ENCODE measurements at places on chromosomes 6 and 20.

DNA sequence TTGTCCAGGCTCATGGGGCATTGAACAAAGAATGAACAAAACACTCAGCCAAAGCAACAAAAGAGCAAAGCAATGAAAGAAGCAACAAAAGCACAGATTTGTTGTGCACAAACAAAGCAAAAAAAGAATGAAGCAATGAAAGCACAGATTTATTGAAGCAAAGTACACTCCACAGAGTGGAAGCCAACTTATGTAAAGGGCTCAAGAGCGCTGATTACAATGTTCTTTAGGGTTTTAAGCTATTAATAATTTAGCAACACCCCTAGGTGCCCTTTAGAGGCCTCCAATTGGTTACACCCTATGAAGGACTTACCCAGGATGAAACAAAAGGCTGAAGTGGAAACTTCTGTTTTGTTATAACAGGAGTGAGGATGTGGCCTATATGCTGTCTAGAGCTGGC lies 179.2 kb upstream of the PROKR2 start:
- DNase-seq, result no peak

GRCh38 chr6:5905431-5906339 lies 101.0 kb downstream of the NRN1 start:
- DNase-seq, result no peak

DNA sequence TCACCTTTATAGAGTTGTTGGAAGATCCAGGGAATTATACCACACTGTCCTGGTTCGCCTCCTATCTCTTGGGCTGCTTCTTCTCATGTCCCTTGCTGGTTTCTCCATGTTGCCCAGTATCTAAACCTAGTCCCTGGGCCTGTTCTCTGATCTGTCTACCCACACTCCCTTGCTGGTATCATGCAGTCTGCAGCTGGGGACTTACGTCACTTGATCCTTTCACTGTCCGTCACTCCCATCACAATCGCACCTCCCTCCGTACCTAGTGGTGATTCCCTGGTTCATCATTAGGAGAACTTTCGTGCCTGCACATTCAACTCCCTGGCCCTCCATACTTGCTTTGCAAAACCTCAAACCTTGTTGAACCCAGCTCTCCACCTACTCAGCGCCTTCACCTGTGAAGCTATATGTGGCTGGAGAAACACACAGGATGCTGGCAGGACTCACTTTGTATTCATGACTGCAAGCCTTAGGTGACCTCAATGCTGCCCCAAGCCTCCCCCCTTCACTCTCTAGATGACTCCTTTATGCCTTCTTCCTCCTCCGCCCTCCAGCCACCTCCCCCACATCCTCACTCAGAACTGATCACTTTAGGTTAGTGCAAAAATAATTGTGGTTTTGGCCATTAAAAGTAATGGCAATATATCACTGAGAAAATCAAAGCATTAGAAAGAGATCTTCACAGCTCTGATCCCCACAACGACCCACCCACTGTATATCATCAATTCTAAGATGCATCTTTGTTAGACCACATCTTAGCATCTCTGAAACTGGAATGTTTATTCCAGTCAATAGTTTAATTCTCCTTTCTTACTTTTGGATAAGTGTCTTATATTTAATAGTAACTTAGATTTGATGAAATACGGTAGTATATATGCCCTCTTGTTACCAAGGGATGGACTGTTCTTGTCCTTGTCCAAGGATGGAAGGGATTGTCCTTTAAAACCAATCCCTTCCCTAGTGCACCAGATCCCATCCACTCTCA lies 26.4 kb downstream of the GDAP1L1 start:
- no peak for DNase-seq

DNA sequence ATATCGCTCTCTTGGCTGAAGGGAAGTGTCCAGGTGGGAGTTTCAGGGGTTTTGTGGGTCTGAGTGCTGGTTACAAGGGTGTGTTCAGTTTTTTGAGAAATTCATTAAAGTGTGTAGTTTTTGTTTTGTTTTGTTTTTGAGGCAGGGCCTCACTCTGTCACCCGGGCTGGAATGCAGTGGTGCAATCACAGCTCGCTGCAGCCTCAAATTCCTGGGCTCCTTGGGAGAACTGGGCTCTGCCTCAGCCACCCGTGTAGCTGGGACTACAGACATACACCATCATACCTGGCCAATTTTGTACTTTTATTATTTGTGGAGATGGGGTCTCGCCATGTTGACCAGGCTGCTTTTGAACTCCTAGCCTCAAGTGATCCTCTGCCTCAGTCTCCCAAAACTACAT lies 51.2 kb upstream of the RALGAPA2 start:
- DNase-seq, result no peak

GRCh38 chr6:109379711-109380110 lies 2.6 kb downstream of the CD164 start:
- DNase-seq, result no peak

- DNase-seq, result no peak
Measured at GRCh38 chr20:15951658-15952057, 621.6 kb downstream of the KIF16B start.

- DNase-seq, result no peak
Measured at GRCh38 chr6:34155471-34156300, 9.8 kb upstream of the GRM4 start.

DNA sequence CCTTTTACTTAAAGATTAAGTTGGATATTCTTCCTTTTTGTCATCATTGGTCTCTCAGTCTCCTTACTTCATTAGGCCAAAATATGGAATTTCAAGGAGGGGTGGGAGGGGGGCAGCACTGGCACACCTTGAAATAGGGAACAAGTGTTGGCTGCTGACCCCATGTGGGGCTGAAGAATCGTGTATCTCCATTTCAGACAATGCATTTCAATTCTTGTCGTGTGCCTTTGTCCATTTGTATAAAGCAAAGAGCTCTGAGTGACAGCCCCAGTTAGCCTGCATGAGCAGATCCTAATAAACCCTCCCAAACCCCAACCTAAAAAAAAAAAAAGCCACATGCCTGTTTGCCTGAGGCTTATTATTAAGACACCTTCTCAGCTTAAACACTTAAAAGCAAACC lies 1.0 kb upstream of the TFAP2D start:
- DNase-seq, result no peak

DNA sequence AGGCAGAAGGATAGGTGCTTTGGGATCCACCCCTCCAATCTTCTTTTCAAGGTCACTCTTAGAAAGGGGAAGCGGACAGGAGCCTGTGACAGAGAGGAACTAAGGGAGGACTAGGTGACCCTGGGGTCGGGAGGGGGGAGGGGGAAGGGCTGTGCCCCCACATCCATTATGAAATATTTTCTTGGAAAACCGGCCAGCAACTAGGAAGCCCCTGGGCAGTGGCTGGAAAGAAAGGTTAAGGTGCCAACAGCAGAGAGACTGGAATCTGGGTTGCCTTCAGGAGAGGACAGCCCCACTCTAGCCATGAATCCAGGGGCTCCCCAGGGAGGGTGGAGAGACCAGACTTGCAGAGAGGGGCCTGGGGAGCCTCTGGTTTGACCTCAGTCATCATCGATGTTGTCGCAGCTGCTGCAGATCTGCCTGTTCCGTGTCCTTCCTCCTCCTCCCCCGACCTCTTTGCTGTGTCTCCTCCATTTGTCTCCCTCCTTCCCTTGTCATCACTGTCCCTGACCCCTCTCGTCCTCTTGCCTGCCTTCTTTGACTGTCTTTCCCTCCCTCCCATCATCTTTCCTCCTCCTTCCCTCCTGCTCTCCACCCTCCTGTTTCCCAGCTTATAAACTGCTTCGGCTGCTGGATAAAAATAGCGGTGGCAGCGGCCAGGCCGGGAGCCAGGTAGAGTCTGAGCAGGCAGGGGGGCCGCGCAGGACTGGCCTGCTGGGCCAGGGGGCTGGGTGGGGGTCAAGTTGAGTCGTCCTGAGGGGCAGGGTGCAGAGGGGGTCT lies 3.2 kb downstream of the SLC29A1 start:
- DNase-seq, result no peak

- DNase-seq, result no peak
Measured at GRCh38 chr6:17452096-17452495, 58.7 kb downstream of the CAP2 start.

GRCh38 chr6:37589941-37590340 lies 90.2 kb upstream of the CCDC167 start:
- DNase-seq, result no peak

DNA sequence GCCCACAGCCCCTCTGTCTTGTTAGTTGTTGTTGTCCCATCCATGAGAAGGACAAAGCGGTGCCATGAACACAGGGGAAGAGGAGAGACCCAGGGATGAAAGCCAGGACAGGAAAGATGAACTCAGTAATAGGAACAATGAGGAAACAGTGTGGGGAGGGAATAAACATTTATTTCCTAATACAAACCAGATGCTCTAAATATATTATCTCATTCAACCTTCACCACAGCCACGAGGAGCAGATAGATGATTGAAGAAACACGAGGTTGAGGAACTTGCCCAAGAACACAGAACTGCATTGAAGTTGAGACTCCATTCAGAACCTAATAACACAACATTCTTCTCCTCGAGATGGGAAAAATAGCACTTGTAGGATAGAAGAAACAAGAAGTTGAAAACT lies 53.0 kb upstream of the AIG1 start:
- DNase-seq, result no peak

DNA sequence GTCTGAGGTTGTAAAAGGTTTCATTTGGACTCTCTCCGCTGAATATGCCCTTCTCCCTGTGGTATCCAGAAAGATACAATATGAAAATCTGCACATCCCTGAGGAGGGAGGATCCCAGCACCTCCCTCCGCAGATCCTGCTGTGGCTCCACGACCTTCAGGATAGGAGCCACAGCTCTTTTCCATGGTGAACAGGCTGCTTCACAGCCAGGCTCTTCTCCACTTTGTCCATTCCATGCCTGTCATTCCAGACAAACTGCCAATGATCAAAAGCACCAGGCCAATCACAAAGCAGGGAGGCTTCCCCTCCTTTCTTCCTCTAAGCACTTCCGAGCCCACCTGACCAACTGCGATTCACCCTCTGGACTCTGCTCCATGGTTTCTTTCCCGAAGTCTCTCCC lies 339.8 kb downstream of the ESR1 start:
- DNase-seq, result no peak

DNA sequence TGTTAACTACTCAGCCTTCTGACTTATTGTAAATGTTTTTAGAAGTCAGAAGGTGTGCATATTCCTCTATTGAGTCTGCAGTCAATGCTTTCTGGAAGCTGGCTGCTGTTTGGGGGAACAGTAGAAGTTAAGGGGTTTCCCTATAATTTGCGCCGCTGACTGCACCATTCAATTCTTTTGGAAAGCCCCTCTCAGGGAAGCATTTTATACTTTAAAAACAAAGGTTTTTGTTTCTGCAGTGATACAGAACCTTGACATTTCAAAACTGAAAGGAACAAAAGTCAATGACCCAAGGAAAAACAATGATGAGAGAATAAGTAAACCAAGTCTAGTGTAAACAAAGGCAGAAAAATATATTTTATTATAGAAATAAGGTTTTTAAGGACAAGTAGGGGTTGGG lies 120.8 kb upstream of the TNFAIP3 start:
- DNase-seq, result no peak

GRCh38 chr6:163122365-163122764 lies 292.2 kb upstream of the QKI start:
- no peak for DNase-seq

- no peak for DNase-seq
Measured at GRCh38 chr6:146857980-146858347, 259.2 kb downstream of the ADGB start.

- DNase-seq, result no peak
Measured at GRCh38 chr6:18245642-18246041, 18.7 kb downstream of the DEK start.

DNA sequence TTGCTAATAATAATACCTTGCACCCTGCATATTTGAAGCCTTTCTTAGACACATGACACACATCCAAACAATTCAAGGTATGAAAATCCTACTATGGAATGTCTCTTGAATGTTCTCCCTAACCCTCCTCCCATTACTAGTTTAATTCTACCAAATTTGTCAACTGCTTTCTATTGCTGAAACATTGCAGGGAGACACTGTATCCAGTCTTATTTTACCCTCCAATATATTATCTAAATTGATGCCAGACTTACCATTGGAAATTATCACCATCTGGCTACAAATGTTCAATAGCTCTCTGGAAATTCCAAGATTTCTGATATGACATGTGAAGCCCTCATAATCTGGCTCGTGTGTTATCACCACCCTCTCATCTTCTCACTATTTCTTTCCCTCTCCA lies 1027.3 kb upstream of the CITED2 start:
- DNase-seq, result no peak

DNA sequence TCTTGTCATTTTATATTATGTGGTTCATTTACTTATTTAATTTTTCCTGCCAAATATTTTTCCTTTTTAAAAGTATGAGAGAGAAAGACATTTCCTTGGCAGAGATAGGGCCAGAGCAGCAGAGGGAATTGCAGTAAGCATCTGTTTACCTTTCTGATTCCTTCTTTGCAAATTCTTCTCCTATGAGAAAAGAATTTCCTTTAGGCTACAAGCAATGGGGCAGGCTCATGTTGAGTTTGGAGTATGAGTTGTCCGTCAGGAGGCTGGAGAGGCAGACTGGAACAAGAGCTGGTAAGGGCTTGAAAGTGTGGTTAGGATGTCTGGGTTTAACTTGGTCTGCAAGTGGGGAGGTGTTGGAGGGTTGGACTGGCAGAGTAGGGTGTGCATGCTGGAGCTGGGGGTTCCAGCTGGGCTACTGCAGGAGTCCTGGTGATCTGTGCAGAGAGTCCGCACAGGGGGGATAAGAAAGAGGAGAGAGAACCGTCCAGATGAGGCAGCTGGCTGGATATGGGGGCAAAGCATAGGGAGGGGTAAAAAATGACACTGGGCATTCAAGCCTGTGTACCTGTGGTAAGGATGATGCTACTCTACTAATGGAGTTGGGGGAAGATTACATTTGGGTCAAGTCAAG lies 19.7 kb downstream of the TIAM2 start:
- DNase-seq, result no peak

DNA sequence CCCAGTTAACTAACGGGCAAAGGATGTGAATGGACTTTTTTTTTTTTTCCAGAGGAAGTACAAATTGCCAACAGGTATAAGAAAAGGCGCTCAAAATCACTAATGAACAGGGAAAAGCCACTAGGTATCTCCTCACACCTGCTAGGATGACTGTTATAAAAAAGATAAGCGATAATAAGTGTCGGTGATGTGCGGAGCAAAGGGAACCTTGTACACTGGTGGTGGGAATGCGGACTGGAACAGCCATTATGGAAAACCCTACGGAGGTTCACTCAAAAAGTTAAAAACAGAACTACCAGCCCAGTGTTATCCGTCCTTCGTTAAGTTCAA lies 787 bp upstream of the RAB32 start:
- DNase-seq, result no peak

All from activated naive CD8-positive, alpha-beta T cell treated with anti-CD3 and anti-CD28 coated beads, Interleukin-2, amount 50 U/mL, for 16 hours (primary cell).